ENCODE measurements at places on chromosomes 3 and 15.

DNA sequence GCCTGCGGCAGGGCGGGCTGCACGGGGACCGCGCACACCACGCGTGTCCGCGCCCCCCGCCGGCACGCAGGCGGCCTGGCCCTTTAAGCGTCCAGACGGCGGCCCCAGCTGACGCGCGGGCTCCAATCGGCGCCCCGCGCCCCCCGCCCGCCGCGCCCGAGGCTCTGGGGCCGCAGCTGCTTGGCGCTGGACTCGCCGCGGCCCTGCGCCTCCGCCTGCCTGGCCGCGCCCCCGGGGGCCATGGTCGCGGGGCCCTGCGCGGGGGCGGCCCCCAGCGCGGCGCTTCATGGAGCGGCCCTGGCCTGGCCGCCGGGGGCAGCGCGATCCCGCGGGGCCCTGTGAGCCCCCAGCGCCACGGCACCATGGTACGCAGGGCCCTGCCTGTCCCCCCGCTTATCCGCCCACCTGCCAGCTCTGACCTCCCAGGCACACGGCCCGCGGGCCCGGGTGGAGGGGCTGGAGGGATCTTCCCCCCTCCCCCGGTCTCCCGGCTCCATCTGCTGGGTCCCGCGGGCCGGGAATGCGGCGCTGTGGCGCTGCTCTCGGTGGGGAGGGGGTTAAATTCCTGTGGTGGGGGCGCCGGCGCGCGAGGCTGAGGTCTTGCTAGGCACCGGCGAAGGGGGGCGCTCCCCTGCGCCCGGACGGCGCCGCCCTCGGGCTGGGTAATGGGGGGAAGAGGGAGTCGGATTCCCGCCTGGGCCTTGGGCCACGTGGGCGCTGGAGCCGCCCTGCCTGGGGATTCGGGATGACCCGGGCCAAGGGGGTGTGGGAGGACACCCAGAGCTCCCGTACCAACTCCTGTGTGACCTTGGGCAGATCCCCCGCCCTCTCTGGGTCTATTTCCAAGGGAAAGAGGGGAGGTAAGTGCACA is 1.1 kb downstream of the ZBTB47 start:
- DNase-seq, result no peak

DNA sequence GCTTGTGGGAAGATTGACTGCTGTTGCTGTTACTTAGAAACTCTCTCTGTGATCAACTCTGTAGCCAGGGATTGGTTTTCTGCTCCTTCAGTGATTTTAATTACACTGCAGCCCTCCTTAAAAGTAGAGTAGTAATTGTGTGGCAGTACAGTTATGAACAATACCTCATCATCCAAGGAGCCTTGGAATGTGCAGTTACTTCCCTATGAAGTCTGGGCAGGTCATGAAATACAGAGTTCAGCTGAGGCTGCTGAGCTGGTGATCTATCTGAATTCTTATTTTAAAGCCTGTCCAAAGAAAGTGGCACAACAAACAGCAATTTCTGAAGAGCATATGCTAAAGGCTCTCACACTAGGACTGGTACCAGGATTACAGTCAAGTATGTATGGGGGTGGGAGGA is 37.4 kb upstream of the MRPL3 start:
- no peak for DNase-seq

GRCh38 chr3:14297784-14298236 is 104.6 kb upstream of the SLC6A6 start:
- DNase-seq, result no peak

- DNase-seq, result no peak
Measured at GRCh38 chr3:101936419-101937356, 87.4 kb downstream of the NFKBIZ start.

- DNase-seq, result no peak
Measured at GRCh38 chr15:85404176-85404917, 23.9 kb downstream of the AKAP13 start.

DNA sequence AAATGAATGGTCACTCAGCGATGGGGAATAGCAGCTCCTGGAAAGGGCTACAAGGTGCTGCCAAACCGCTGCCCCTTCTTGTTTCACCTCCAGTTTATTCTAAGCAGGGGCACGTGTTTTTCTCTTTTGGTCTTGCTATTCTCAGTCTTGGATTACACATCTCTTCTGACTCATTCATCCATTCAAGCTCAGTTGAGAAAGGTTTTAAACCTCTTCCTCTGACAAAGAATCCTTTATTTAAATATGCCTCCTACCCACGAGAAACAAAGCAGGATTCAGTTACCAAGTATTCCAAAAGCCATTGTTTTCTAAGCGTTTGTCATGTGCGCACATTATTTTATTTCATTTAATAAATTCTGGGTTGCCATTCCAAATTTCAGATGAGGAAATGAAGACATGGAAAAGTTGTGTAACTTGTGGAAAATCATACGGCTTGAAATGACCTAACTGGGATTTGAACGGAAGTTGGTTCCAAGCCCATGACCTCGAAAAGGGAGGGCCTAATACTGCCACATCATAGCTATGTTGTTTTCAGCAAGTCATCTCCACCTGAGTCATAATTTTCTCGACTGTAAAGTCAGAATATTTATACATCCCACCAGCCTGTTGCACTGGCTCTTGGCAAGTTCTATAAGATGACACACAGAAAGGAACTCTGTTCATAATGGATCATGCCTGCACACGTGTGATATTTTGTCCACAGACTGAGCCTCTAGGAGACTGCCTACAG is 292.0 kb upstream of the SLCO3A1 start:
- DNase-seq, result no peak

- no peak for DNase-seq
Measured at GRCh38 chr3:189629803-189630455, 1.3 kb upstream of the TP63 start.

DNA sequence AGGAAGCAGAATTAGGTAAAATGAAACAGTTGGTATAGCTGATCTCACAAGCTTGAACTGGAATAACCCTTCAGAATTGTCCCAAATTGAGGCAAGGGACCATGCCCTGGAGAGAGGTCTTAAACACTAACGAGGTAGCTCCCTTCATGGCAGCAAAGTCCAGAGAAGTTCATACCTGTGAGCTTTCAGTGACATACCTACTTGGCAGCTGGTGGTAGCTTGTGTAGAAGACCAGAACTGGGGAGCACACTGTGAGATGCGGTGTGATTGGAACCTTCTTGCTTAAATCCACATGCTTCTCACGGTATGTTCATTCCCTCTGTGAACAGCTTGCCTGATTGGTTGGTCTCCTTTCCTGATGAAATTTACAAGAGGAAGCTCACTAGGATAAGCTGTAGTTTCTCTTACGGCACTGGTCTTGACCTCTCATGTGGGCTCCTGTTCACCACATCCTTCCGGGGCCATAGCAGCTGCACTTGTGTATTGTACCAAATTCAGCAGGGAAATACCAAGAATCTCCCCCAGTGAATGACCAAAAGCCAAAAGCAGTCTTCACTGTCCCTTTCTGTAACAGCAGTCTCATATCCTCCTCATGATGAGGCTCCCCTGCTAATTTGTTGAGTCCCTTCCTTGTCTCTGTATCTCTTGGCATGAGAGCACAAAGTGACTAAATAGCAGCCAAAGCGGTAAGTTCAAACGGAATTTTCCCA is 483.7 kb upstream of the FRG2C start:
- DNase-seq, result no peak

- DNase-seq, result no peak
Measured at GRCh38 chr3:67559029-67559605, 95.3 kb downstream of the SUCLG2 start.

DNA sequence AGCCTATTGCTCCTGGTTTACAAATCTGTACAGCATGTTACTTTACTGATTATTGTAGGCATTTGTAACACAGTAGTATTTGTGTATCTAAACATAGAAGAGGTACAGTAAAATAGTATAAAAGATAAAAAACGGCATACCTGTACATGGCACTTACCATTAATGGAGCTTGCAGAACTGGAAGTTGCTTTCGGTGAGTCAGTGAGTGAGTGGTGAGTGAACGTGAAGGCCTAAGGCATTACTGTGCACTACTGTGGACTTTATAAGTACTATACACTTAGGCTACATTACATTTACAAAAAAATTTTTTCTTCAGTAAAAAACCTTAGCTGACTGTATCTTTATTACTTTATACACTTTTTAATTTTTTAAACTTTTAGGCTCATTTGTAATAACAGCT is 90.9 kb downstream of the RAP2B start:
- DNase-seq, result no peak

DNA sequence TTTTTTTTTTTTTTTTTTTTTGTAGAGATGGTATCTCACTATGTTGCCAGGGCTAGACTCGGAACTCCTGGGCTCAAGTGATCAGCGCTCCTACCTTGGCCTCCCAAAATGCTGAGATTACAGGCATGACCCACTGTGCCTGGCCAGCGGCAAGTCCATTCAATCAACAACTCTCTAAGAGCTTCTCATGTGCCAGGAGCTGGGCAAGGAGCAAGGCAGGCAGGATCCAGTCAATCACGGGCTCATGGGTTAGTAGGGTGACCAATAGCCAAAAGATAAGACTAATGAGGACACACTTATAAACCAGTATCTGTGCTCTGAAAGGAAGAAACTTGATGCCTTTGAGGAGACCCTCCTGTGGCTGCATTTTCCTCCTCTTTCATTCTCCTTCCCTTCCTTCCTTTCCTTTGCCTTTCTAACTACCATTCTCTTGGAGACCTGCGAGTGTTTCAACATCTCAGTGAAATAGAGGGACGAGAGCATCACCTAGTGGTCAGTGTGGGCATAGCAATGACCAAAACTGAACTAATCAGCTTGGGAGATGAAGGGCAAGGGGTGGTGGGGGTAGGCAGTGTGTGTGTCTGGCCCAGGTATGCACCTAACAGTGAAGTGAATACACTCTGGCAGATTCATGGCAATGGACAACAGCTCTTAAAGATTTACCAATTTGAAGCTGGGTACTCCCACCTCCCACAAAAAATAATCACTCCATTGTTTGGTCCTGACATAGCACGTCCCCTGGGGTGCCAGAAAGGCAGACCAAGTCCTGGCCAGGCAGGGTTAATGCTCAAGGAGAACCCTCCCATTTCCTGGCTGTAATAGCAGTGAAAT is 6.3 kb downstream of the RPP25 start:
- DNase-seq, result peak; percentile 46

DNA sequence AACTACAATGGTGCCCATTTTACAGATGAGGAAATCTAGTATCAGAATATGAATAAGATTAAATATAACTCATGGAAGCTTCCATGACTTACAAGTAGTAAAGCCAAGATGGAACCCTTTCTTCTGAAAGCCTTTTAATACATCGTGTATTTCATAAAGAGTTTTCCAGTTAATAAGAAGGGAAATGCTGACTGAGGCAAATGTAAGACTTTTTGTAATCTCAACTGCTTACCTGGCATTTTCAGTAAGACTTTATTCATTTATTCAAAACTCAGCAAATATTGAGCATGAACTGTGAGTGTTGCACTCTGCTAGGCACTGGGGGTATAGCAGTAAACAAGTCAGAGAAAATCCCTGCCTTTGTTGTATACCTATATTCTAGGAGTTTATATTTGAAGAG is 256.4 kb upstream of the THRB start:
- DNase-seq, result no peak

- no peak for DNase-seq
Measured at GRCh38 chr3:23726811-23727548, 78.8 kb upstream of the UBE2E1 start.

DNA sequence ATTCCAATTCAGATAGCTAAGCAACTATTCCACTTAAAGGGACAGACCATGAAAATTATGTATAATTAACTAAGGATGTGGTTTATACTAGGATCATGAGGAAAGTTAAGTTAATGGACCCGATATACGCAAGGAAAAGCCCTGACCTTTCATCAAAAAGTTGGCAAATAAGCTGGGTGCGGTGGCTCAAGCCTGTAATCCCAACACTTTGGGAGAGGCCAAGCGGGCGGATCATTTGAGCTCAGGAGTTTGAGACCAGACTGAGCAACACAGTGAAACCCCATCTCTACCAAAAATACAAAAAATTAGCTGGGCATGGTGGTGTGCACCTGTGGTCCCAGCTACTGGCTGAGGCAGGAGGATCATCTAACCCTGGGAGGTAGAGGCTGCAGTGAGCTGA is 39.6 kb downstream of the SCAP start:
- DNase-seq, result no peak

DNA sequence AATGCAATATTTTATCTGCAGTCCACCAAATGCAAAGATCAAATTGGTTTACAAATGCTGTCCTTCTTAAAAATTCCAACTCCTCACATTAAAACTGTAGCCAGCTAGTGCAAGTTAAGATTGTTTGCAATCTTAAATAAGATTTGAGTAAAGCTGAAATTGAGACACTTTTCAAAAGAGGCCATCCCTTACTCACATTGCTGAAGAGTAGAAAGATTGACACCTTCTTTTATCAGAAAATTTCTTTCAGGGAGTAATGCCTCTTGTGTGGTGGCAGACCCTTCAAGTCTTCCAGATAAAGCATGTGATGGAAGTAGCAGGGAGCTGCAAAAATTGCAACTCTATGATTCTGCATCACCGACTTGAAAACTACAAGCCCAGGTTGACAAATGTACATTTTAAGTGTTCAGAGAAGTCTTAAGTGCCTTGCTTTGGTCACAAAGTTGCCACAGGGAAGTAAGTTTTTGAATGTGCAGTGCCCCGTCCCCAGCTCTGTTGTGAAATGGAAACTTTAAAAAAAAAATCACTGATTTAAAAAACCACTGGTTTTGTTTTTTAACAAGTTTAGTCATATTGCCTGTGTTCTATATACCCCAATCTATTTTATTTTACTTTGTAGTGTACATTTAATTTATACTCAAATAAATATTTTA is 12.6 kb downstream of the CD86 start:
- DNase-seq, result no peak

GRCh38 chr3:89440386-89440785 is 333.0 kb downstream of the EPHA3 start:
- no peak for DNase-seq

GRCh38 chr3:124078953-124079911 is 87.3 kb upstream of the ROPN1 start:
- DNase-seq, result no peak

DNA sequence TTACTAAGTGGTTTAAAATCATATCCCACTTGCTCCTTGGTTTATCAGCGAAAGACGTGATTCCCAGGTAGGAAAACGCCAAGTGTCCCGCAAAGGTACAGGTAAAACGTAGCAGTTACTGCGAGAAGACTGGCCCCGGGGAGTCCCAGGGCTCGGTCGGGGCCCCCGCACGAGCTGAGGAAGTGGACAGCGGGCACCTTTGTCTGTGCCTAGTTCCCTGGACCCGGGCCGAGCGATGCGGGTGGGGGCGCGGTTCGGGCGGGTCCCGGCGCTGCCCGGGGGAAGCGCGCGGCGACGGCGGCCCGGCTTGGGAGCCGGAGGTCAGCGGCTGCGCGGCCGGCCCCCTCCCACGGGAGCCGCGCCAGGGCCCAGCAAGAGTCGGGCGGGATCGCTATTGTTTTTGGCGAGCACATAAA is 864 bp upstream of the NEO1 start:
- DNase-seq, result no peak

DNA sequence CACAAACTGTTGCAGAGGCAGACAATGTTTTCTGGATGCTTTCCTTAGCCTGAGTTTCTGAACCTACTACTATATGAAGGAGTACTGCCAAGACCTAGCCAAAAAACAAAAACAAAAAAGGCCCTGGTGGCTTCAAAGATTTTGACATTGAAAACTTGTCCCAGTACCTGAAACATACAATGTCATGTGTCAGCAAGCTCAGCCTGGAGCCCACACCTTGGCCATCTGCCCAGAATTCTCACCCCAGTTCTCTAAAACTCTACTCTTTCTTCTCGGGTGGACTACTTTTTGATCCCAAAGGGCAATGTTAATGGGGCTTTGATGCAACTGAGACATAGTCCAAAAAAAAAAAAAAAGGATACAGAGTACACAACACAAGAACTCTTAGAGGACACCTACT is 81.4 kb downstream of the FAM174B start:
- no peak for DNase-seq

Data from activated CD8-positive, alpha-beta memory T cell treated with anti-CD3 and anti-CD28 coated beads for 1 hour (primary cell).